Activated CD8-positive, alpha-beta memory T cell treated with anti-CD3 and anti-CD28 coated beads for 1 hour (primary cell): ENCODE measurements at places on chromosomes 12 and 14.

GRCh38 chr12:99108924-99109323 is 463.8 kb downstream of the APAF1 start:
- no peak for DNase-seq

DNA sequence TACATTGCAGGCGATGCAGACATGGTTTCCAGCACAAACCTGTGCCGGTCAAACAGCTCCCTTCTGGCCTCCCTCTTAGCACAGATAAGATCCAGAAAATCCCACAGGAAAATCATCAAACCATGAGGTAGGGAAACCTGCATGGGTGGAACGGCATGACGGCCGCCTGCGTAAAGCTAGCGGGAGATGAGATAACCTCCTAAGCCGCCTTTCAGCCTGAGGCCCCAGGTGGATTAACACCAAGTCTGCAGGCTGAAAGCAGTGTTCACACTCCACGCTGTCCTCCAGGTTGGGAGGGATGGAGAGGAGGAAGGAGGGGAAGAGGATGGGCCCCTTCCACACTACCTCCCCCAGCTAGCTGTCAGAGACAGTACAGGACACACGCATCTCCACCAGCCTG is 63.8 kb downstream of the TSPAN11 start:
- DNase-seq: no peak

- DNase-seq: no peak
These were observed 7.3 kb downstream of the ULK1 start for GRCh38 chr12:131901431-131902331.

DNA sequence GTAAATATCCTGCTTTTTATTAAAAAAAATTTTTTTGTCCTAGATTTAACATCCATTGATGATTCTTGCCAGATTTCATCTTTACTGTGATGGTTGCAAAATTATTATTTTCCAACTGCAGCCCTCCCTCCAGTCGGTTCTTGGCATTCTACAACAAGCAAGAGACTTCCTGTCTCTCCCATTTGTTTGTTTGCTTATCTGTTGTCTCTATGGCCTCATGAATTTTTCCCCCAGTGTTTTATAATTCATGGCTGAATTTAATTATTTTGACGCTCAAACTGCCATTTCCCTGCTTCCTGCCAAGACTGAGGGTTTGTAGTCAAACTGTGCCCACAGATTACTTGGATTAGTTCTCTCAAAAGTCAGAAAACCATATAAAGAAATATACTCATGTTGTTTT is 25.9 kb downstream of the CGRRF1 start:
- DNase-seq: no peak

GRCh38 chr14:34983148-34983760 is 462 bp downstream of the SRP54 start:
- no peak for DNase-seq

DNA sequence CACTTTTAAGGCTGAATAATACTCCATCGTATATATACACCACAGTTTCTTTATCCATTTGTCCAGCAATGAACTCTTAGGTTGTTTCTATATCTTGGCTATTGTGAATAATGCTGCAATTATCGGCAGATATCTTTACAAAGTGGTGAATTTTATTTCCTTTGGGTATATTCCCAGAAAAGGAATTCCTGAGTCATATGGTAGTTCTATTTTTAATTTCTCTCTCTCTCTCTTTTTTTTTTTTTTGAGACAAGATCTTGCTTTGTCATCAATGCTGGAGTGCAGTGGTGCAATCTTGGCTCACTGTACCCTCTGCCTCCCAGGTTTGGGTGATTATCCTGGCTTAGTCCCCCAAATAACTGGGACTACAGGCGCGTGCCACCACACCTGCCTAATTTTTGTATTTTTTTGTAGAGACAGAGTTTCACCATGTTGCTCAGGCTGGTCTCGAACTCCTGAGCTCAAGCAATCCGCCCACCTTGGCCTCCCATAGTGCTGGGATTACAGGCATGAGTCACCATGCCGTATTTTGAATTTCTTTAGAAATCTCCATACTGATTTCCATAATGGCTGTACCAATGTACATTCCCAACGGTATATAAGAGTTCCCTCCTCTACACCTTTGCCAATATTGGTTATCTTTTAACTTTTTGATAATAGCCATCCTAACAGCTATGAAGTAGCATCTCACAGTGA is 98.4 kb downstream of the EFCAB11 start:
- DNase-seq: no peak

DNA sequence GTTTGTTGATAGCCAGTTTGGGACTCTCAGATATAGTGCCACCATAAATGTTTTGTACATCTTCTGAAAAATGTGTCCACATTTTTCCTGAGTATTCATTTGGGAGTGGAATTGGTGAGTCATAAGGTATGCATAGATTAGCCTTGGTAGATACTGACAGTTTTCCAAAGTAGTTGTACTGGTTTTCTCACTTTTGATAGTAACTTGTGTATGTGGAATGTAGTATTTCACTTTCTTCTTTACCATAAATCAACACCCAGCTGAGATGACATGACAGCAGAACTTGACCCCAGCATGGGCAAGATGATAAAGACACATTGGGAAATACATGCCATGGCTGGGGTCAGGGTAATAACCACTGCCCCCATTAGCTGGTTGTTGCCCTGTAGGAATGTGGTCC is 5.4 kb downstream of the FBXW8 start:
- no peak for DNase-seq

DNA sequence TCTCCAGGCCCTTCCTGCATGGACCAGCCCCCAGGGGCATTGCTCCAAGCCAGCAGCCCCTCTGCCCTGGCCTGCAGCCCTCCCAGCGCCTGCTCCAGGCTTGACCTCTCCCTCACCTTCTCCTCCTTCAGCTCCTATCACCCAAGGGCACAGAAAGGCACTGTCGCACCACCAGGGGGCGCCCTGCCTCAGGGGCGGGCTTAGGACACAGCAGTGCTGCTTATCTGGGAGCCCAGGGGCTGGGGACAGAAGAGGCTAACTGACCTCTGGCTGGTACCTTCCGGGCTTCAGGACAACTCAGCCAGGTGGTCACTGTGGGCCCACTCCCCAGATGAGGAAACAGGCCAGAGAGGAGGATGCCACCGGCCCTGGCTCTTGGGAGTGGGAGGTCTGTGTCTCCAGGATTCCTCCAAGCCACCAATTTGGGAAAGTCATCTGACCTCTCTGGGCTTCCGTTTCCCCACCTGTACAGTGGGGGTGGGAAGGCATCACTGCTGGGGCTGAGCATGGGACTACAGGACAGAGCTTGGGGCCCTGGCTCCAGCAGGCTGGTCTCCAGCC is 25.3 kb upstream of the GPR132 start:
- DNase-seq: peak; percentile 85

- no peak for DNase-seq
These were observed 76.3 kb downstream of the MIA2 start for GRCh38 chr14:39310051-39310450.

DNA sequence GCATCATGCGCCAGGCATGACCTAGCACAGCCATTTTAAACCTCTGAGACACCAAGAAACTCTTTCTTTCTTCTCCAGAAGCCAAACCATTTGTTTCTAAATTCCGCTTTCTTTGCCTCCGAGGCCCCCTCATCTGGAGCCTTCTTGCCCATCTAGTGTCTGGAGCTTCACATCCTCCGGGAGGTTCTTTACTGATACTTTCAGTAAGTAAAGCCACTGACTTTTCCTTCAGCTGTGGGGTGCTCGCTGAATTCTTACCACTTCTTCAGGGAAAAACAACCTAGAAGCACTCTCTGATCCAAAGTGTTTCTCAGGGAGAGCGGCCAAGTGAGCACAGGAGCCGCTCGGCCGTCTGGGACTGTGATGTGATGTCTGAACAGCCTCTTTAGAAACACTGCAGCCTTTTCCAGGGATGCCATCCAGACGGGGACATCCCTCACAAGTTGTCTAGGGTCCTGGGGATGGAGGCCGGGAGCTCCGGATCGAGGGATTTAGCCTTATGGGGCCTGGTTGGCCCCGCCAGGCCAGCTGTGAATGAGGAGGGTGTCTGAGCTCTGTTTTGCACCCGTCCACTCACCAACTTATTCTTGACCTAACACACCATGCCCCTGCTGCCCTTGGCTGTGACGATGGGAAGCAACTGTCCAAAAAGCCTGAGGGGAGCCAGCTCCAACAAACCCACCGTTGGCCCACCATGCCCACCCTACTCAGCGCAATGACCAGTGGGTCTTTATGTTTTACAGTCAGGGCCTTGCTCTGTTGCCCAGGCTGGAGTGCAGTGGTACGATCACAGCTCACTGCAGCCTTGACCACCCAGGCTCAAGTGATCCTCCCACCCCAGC is 160.6 kb downstream of the ZFP36L1 start:
- no peak for DNase-seq

GRCh38 chr14:104109731-104110361 is 24.3 kb downstream of the ASPG start:
- DNase-seq: no peak

GRCh38 chr14:97878727-97879126 is 1081.5 kb downstream of the VRK1 start:
- no peak for DNase-seq

- DNase-seq: no peak
These were observed 104.2 kb downstream of the PCNX1 start for GRCh38 chr14:71011479-71011878.

DNA sequence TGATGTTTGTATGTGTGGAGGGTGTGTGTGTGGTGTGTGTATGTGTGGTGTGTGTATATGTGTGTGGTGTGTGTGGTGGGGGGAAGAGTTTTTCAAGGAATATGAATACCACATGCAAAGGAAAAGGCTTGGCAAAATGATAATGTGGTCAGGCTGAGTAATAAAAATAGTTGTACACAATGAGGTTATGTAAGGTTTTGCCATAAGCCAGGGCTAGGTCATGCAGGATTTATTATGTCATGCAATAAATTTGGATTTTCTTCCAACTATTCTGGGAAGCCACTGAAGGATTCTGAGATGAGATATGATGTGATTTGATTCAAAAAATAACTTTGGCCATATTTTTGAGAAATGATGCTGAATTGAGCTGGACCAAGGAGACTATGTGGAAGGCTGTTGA is 1191.6 kb upstream of the SEL1L start:
- DNase-seq: no peak

DNA sequence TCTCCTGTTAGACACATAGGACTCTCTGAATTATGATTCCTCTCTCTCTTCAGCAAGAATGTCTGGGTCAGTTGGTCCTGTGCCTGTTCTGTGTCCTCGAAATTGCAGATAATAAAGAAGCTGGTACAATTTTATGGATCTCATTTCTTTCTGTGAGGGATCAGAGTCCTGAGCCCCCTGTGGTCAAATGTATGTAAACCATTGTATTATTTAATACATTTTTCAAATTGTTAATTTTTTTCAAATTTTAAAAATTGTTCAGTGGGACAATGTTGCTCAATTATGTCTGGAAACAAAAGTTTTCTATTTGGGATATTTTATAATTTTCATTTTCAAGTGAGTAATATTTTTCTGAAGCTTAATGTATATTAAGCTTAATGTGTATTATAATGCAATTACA is 513.5 kb downstream of the CCER1 start:
- no peak for DNase-seq

- DNase-seq: no peak
These were observed 132.9 kb downstream of the PTPRR start for GRCh38 chr12:70787612-70788011.

- no peak for DNase-seq
These were observed 14.7 kb downstream of the PRICKLE1 start for GRCh38 chr12:42574851-42575266.

DNA sequence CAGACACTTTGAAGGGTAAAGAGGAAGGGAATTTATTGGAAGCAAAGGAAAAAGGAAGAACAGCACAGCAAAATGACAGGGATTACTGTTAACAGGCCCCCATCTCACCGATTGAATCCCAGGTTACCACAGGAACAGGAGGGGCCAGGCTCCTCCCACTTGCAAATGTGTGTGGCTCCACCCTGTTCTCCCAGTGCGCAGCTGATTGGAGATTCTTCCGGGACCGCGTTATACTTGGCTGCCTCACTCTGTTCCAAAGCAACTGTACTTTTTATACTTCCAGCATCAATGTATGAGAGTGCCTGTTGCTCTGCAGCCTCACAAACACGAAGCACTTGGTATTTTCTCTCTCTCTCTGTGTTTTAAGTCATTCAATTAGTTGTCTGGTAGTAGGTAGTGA is 273.6 kb upstream of the MDGA2 start:
- no peak for DNase-seq

- no peak for DNase-seq
These were observed 1.0 kb downstream of the DGKA start for GRCh38 chr12:55931780-55932550.

GRCh38 chr12:64039281-64039871 is 182.7 kb downstream of the KICS2 start:
- no peak for DNase-seq

- peak; percentile 54 for DNase-seq
These were observed at the start of gene STYK1 for GRCh38 chr12:10673659-10674384. STYK1 (minus strand) TSS chr12:10674052; CDS start chr12:10634618, 39,434 bp downstream.
